Fibroblast of skin of left quadriceps (primary cell): ENCODE measurements at places on chromosomes 7 and 10.

GRCh38 chr10:14173706-14174594, 156.8 kb downstream of the FRMD4A start:
- no peak for DNase-seq

- no peak for DNase-seq
Observed at GRCh38 chr7:36568452-36568849, 155.8 kb downstream of the AOAH start.

DNA sequence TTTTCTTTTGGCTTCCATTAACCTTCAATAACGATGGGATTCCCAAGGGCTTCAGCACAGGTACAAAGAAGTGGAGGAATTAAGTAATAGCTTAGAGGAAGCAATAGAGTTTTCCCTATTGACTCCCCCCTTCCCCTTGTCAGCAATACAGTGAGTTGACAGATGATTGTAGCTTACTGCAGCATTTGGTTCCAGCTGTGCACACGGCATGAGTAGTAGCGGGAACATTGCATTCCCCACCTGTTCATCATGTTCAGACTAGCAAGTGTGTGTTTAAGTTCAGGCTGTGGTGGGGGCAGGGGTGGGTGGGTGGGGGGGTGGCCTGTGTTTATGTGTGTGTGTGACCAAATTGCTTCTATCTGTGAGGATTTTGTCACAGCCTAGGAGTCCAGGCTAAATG, 4.6 kb upstream of the ADRA2A start:
- DNase-seq, result no peak

DNA sequence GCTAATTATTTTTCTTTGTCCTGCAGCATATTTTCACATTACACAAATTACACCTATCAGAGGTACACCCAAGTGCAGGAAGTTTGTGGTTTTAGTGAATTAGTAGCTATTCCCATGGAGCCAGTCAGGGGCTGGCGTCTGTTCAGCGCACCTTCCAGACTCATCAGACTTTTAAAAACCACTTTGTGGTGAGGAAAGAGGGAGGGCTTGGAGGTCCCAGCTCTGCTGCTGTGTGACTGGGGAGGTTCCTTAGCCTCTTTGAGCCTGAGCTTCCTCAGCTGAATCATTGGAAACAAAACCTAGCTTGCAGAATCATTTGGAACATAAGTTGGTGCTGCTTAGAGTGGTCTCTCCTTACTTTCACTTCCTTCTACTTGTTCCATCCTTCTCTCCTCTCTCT, 175.4 kb downstream of the SORCS3 start:
- DNase-seq, result no peak

DNA sequence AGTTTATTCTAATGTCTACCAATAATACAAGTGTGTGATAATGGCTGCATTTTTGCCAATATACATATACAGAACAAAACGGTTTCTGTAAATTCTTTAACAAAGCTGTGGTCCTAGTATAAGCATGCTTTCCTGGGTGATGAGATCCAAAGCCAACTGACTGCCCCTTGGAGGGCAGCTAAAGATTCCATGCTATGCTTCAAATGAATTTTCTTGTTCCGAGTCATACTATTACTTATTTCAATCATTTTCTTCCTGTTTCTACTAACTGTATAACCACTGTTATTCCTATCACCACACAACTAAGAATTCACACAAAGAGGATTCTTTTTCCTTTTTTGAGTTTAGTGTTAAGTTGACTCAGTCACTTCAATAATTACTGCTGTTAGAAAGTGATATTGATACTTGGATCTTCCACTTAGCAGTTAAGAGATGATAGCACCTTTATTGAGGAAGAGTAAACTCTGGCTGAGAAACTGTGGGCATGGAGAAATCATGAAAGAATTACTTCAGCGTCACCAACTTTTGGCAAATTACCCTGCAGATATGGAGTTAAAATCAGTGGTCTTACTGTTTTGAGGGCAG, 197.5 kb downstream of the ARL4A start:
- DNase-seq, result no peak

GRCh38 chr7:22717760-22718159, 9.2 kb upstream of the IL6 start:
- no peak for DNase-seq

GRCh38 chr10:114855776-114856543, 34.4 kb downstream of the FHIP2A start:
- no peak for DNase-seq

GRCh38 chr7:151018421-151019129, 5.7 kb downstream of the ATG9B start:
- DNase-seq, result no peak
